Activated CD4-positive, alpha-beta memory T cell treated with anti-CD3 and anti-CD28 coated beads, Interleukin-2, amount 10 ng/mL, durations not matched to agents 7 days and 5 days (primary cell): ENCODE measurements at places on chromosomes 1 and 21.

- DNase-seq = no peak
Observed at GRCh38 chr1:26017606-26018005, 4.0 kb upstream of the EXTL1 start.

GRCh38 chr1:1603671-1604373 lies 3.9 kb upstream of the FNDC10 start:
- DNase-seq = no peak

- peak; percentile 35 for DNase-seq
Observed at GRCh38 chr1:204507317-204508105, 8.7 kb upstream of the MDM4 start.

GRCh38 chr1:180309338-180309737 lies 79.3 kb downstream of the LHX4 start:
- DNase-seq = no peak

DNA sequence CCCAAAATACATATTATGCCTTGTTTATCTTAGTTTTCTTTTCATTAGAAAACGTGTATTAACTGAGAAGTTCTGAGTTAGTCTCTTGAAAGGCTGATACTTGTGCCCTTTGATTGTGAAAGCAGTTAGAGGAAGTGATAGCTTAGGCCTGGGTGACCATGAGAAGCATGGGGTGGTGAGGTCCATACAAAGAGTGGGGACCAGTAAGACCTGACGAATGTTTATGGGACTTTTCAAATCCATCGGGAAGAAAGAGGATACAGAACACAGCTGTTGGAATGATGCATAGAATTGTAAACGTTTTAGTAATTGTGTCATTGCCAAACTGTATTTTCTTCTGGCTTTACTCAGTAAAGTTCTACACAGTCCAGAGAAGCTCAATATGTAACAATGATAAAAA lies 259.8 kb downstream of the LMO4 start:
- DNase-seq = no peak

DNA sequence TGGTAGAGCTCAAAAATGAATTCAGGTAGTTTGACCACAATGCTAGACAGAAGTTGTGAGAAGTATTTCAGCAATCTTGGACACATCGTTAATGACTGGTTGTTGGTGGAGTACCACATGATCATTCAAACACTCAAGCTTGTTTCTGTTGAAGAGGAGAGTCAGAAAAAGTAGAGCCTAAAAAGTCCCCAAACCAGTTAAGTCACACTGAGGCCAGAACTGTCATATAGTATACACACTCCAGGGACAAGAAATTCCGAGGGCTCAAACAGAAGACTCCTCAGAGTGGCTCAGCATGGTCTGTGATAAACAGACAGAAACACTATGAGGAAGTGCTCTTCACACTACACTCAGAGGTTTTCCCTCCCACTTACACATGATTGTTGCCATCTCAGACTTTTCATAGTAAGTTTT lies 5.8 kb downstream of the TRIM33 start:
- DNase-seq = no peak

DNA sequence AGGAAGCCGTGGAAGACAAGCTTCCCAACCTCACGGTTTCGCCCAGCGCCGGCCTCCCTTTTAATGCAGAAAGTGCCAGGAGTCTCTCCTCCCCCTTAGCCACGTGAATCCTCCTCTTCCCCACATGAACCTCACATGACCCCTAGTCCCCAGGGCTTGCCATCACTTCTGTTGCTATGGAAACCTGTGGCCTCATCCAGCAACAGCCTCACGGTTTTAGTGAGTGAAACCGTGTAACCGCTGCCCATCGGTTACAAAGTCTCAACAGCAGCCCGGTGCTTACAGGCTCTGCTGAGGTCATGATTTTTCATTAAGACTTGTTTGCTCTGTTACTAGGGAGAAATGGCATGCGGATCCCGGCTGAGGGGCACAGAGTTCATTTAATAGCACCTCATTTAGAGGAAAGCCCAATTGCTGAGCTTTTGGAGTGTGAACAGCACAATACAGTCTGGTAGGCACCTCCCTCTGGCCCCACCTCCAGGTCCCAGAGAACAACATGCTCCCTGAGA lies 143.2 kb upstream of the BACE2 start:
- DNase-seq = no peak
